ENCODE measurements at places on chromosomes 16 and 17. TPM values are rescaled to one million over a fixed set of nuclear protein-coding genes. Genes with fewer than 3 reads are reported as not detected.

DNA sequence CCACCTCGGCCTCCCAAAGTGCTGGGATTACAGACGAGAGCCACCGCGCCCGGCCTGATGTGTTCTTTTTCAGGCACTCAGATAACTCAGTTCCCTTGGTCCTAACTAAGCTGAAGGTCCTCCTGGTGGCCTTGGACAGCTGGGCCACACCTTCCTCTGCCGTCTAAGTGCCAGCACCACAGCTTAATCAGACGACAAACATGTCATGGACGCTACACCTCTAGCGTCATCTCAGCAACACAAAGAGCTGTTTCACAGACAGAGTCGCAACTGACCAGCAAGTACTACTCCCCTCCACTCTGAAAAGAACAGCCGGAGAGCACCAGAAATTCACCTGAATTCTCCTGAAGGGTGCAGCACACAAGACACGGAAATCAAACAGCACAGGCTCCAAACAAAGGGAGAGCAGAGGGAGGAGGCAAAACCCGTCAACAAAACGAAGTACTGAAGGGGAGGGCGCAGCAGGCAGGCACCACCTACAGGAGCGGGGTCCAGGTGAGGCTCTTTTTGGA, 4.4 kb downstream of the TRAP1 start:
- DNase-seq, result peak; percentile 66

DNA sequence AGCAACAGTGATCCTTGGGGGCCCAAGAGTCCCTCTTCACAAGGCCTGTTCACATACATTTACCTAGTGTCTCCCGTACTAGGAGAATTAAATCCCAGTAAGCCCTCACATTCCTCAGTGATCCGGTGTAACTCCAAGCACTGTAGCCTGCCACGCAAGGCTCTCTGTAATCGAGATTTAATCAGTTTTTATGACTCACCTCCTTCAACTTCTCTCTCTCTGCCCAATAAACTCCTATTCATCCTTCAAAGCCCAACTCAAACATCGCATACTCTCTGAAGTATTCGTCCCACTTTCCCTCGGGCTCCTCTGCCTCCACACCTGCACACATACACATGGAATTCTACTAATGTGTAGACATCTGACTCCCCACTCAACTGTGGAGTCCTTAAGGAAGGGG, 141.8 kb downstream of the CMIP start:
- no peak for DNase-seq

- DNase-seq, result no peak
Observed at GRCh38 chr17:9199571-9200551, 178.6 kb downstream of the NTN1 start.

DNA sequence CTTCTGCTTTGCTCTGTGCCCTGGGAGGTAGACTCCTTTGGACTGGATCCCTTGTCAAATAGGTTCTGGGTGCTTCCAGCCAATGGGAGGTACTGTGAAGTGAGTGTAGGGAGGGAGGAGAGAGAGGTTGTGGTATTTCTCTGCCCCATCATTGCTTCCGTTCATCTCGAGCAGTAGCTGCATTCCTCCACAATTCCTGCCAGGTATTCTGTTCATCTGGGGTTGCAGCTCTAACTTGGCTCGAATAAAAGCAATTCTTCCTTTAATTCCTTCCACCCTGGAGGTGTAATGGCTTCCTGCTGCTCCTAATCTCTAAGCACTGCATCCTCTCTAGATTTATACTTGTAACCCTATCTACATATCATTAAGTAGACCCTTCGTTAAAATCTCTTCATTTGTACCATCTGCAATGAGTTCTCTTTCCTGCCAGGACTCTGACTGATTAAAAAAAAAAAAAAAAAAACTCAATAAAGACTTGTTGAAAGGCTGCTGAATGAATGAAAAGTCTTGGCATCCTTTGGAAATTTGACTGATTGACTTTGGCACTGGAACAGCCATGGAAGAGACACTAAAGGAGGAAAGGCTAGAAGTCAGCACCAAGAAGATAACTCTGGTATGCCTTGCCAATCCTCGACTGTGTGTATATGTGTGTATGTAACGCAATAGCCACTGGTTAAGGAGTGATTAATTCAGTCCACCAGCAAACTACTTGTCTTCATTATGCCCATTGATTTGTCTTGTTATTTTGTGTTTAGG, 616.9 kb upstream of the SOX9 start:
- DNase-seq, result no peak

Gene RNF43
- polyA plus RNA-seq, result 29.3 TPM

DNA sequence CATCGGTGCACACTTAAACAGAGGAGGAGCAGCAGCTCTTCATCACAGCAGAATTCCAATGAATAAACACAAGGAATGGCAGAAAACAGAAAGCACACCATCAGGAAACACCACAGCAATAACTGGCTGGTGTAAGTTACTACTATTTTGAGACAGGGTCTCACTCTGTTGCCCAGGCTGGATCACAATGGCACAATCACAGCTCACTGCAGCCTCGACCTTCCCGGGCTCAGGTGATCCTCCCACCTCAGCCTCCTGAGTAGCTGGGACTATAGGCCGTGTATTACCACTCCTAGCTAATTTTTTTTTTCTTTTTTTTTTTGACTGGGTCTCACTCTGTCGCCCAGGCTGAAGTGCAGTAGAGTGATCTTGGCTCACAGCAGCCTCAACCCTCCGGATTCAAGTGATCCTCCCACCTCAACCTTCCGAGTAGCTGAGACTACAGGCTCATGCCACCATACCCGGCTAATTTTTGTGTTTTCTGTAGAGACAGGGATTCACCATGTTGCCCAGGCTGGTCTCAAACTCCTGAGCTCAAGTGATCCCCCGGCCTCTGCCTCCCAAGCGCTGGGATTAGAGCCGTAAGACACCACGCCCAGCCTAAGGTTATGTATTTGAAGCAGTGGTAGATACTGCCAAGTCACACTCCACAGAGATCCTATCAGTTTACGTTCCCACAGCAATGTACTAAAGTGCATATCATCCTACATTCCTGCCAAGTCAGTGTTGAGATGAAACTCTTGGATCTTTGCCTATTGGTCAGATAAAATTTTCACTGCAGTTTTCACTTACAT, 20.7 kb downstream of the TRAP1 start:
- DNase-seq, result peak; percentile 68

- DNase-seq, result no peak
Observed at GRCh38 chr17:81161536-81161935, 3.8 kb upstream of the PVALEF start.

Gene TNFRSF12A
- 118 TPM for polyA plus RNA-seq

DNA sequence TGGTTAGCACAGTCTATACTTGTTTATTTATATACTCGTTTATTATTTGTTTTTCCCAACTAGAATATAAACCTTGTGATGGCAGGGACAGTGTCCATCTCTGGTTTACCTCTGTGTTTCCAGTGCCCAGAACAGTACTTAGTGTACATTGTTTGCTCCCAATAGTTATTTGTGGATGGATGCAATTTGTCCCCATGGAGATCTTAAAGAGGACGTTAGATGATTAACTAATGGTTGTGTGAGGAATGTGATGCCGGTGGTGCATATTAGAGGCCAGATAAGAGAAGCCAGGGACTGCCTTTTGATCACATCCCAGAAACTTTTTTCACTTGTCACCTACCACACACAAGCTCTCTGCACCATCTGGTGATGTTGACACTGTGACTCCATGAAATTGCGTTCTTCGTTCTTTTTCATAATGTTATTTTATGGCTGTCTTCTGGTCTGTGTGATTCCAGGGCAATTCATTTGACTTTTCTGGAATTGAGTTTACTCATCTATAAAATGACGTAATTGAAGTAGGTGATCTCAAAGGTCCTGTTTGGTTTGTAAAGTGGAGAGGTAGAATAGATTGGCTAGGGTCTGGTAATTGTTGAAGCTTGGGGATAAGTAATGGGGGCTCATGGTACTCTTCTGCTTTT, 1.2 kb downstream of the COX10 start:
- peak; percentile 46 for DNase-seq

- DNase-seq, result no peak
Observed at GRCh38 chr17:19494961-19495806, 38.5 kb upstream of the SLC47A1 start.

DNA sequence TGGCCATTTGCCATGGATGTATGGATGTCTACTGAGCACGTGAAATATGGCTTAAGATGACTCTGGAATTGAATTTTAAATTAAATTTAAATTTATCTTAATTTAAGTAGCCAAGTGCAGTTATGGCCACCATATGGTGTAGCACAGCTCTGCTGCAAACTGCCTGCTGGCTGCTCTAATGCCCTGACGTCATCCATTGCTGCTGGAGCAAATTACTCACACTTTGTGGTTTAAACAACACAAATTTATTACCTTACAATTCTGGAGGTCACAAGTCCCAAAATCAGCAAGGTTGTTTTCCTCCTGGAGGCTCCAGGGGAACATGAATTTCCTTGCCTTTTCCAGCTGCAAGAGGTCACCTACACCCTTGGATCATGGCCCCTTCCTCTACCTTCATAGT, 679.3 kb upstream of the EEF2KMT start:
- no peak for DNase-seq

Gene FOXJ1
- 1.2 TPM for polyA plus RNA-seq

GRCh38 chr17:73855720-73856333, 211.6 kb upstream of the SDK2 start:
- DNase-seq, result no peak

DNA sequence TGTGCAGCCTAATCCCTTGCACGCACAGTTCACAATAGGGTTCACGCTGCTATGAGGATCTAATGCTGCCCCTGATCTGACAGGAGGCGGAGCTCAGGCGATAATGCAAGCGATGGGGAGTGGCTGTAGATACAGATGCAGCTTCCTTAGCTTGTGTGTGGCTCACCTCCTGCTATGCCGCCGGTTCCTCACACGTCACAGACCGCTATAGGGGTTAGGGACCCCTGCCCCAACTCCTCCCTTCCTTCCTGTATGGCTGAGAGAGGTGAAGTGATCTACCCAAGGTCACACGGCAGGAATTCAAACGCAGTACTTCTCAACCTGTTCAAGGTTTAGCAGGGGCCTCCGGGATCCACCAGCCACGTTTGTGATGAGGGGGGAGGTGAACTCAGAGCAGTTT, 13.4 kb upstream of the PLLP start:
- DNase-seq, result no peak

Gene ABCC12
- not detected for polyA plus RNA-seq

GRCh38 chr17:47621293-47622179, 28.2 kb upstream of the KPNB1 start:
- no peak for DNase-seq

- DNase-seq, result no peak
Observed at GRCh38 chr17:45230787-45231480, 9.2 kb downstream of the FMNL1 start.

Gene SMURF2
- 14.9 TPM for polyA plus RNA-seq

GRCh38 chr17:21019976-21020586, 22.7 kb downstream of the USP22 start:
- no peak for DNase-seq

Gene TEDC2
- polyA plus RNA-seq, result 5.9 TPM

Gene CTRB2
- polyA plus RNA-seq, result 0.13 TPM

DNA sequence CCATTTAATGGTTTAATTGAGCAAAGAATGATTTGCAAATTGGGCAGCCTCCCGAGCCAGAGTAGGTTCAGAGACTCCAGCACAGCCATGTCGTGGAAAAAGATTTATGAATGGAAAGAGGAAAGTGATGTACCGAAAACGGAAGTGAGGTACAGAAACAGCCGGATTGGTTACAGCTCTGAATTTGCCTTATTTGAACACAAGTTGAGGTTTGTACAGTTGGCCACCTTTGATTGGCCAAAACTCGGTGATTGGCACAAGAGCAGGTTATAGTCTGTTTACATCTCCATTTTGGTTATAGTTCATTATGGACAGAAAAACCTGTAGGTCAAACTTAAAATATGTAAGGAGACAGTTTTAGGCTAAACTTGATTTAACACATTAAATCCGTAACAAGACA, 44.5 kb downstream of the TENT4B start:
- no peak for DNase-seq

GRCh38 chr16:56964243-56965148, 2.7 kb downstream of the CETP start:
- peak; percentile 83 for DNase-seq

Gene PRSS21
- not detected for polyA plus RNA-seq

GRCh38 chr17:4534928-4535666, 20.1 kb downstream of the MYBBP1A start:
- DNase-seq, result no peak

DNA sequence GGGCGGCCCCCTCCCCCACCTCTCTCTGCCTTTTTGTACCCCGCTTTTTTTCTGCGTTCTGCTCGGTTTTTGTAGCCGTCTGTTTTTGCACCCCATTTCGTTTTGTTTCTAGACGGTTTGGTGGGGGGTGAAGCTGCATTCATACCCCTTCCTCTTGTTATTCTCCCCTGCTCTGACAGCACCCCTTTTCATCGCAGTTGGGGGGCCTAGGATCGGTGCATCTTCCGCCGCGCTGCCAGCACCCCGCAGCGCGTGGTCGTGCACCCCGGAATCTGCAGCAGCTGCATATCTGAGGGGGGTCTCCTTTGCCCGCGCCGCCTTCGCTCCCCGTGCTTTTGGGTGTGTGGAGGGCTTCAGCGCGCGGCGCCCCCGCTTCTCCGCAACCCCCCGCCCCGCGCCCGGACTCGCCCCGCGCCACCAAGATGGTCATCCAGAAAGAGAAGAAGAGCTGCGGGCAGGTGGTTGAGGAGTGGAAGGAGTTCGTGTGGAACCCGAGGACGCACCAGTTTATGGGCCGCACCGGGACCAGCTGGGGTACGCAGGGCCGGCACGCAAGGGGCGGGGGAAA, 455 bp downstream of the ATP1B2 start:
- no peak for DNase-seq

DNA sequence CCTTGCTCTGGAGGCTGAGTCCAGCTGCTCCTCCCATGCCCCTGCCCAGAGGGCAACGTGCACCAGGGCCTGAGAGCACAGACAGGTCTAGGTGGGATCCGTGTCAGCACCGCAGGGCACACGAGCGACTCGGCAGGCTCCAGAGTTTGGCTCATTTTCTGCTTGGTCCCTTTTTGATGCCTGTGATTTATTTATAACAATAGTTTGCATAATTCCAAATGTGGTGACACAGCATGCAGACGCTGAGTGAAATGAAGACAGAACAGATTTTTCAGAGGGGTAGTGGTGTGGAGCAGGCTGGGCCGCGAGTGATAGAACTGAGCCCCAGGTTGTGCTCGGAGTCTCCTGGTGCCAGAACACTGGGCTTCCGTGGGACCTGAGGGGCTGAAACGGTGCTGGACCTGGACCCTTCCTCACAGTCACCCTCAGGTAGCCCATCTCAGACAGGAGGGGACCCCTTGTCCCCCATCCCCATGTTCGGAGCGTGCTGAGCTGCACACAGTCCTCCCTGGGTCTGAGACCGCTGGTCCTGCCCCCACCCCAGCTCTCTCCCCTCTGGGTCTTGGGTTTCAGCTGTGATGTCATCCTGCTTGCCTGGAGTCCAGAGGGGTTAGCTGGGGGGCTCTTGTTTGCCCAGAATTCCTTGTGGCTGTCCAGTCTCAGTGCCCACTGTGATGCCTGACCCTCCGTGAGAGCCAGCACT, 95.9 kb downstream of the METRNL start:
- no peak for DNase-seq

Gene FN3K
- polyA plus RNA-seq, result 3.5 TPM
